ENCODE measurements at places on chromosomes 11 and 22. TPM values are rescaled to one million over a fixed set of nuclear protein-coding genes. Genes with fewer than 3 reads are reported as not detected.

Gene VPREB1
- 1.2 TPM for polyA plus RNA-seq

Gene XKR3
- polyA plus RNA-seq: not detected

Gene HDHD5
- polyA plus RNA-seq: 48.9 TPM

Gene OR8J3
- polyA plus RNA-seq: not detected

Gene SCGB1C1
- 2.1 TPM for polyA plus RNA-seq

Gene RNF121
- polyA plus RNA-seq: 7.5 TPM

Gene MRPL16
- 80.2 TPM for polyA plus RNA-seq

Gene TBX10
- not detected for polyA plus RNA-seq

Gene MMP12
- not detected for polyA plus RNA-seq

Gene ZNF70
- 0.47 TPM for polyA plus RNA-seq

Gene TRIM49
- not detected for polyA plus RNA-seq

Gene OVOL1
- polyA plus RNA-seq: not detected

Gene OR5AK2
- not detected for polyA plus RNA-seq

Gene NEFH
- polyA plus RNA-seq: 0.09 TPM

Gene HSPA8
- polyA plus RNA-seq: 675 TPM

Gene STK33
- polyA plus RNA-seq: 4.3 TPM

Gene CHRDL2
- polyA plus RNA-seq: not detected

Gene LARGE2
- polyA plus RNA-seq: 39.8 TPM

Gene MTFP1
- polyA plus RNA-seq: 15.9 TPM

Gene APOL4
- polyA plus RNA-seq: 0.96 TPM

Gene RTN4RL2
- 0.12 TPM for polyA plus RNA-seq

Gene CCDC89
- polyA plus RNA-seq: not detected

Gene MMP10
- not detected for polyA plus RNA-seq

Gene OR8H3
- polyA plus RNA-seq: not detected

Gene PRDM11
- 1.6 TPM for polyA plus RNA-seq

Gene GAB2
- polyA plus RNA-seq: 3.6 TPM
